ENCODE measurements at places on chromosomes 5 and 9.

- DNase-seq = no peak
Measured at GRCh38 chr9:95815961-95816360, 59.5 kb upstream of the ERCC6L2 start.

- no peak for DNase-seq
Measured at GRCh38 chr5:152007653-152008335, 83.1 kb upstream of the GLRA1 start.

GRCh38 chr5:133466556-133467334, 145.6 kb downstream of the FSTL4 start:
- DNase-seq = no peak

GRCh38 chr9:86667307-86667706, 280.0 kb downstream of the GAS1 start:
- DNase-seq = no peak

DNA sequence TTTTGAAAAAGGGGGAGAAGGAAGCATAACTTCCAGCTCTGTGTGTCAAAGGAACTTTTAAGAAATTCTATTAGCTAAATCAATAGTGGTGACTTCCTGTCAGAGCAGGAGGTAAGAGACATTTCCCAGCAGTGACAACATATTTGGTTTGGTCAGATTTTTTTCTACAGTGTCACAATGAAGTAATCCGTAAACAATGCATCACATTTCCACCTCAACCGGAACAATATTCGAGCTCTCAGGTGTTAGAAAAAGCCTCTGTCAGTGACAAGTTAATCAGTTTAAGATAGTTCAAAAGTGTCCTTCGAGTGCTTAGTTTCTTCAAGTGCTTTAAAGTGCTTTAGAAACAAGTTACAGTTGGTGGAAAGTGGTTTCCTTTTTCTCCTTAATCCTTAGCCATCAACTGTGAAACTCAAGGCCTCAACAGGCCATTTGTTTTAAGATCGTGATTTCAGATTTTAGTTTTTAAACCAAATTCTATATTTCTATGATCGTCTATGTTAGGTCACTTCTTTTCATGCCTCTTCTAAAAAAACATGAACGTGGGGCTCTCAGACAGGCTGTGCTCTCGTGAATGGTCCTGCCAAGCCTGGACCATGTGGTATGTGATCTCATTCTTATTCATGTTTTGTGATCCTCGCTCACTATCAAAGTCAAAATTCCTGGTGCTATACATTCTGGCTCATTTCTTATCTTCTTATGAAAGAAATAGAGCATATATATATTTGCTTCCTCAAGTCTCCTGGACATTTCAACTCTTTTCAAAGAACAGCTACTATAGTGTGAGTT, 181.9 kb upstream of the HMHB1 start:
- no peak for DNase-seq

DNA sequence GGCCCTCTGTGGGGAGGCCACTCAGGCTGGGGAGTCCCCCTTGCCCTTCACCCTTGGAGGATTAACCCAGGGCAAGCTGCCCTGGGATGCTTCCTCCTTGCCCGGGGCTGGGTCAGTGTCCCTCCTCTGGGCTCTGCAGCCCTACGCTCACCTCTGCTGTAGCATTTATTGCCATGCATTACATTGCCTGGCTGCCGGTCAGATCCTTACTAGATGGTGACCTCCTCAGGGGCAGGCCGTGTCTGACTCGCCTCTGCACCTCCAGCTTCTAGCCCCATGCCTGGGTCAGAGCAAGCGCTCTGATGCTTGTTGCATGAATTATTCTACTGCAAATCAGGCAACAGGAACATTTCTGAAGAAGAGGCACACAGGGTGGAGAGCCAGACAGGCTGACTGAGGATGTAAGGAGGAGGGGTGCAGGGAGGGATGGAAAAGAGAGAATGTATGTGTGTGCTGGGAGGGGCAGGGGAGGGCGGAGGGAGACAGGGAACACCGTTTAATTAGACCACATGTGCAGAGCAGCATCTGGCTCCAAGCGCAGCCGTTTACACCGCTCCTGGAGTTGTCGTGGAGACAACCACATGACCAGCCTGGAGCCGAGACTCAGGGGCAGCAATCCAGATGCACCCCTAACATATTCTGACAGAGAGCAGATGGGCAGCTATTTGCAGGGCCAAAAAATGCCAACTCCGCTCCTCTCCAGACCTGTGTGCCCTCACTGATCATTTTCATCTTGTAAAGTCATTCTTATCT, 117.0 kb downstream of the CRB2 start:
- no peak for DNase-seq

GRCh38 chr9:121640076-121640475, 11.4 kb upstream of the DAB2IP start:
- DNase-seq = no peak

DNA sequence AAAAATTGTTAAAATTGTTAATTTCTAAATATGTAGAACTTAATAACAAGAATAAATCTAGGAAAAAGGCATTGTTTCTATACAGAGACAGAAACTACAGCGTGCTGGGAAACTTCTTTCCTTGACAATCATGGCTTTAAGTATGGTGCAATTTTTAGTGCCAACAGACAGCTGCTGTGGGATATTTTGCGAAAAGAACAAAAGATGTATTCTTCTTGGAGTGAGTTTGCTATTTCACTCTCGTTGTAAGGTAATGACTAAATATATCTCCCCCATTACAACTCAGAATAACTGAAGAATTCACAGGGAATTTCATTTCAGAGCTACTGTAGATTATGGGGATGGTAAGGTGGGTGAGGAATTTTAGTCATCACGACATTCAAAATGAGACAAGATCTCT, 2055.0 kb upstream of the ACO1 start:
- DNase-seq = no peak

- DNase-seq = no peak
Measured at GRCh38 chr5:59040024-59040803, 457.3 kb downstream of the RAB3C start.

GRCh38 chr9:36423206-36423605, 23.1 kb upstream of the RNF38 start:
- DNase-seq = no peak

GRCh38 chr5:103385722-103386121, 127.2 kb downstream of the MACIR start:
- DNase-seq = no peak

- no peak for DNase-seq
Measured at GRCh38 chr9:26789959-26790358, 102.6 kb downstream of the CAAP1 start.

GRCh38 chr9:95250462-95251221, 66.9 kb downstream of the FANCC start:
- no peak for DNase-seq

DNA sequence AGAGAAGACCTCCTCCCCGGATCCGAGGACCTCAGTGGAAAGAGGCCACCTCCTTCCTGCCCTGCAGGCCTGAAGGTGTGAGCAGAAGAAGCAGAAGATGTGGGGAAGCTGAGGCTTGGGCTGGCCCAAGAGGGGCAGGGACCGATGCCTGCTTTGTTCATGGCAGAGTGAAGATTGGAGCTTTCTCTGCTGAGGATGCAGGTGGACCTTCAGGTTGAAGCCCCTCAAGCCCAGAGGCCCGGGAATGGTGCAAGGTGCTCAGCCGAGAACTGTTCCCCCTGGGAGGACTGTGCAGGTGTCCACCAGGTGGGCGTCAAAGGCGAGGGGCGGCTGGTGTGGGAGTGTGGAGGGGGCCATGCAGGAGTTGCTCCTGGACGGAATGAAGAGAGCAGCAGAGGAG, 277.9 kb upstream of the IRX2 start:
- no peak for DNase-seq

GRCh38 chr9:128494108-128494745, 10.3 kb upstream of the GLE1 start:
- no peak for DNase-seq

- DNase-seq = no peak
Measured at GRCh38 chr9:97854696-97855485, 1.9 kb downstream of the FOXE1 start.

GRCh38 chr5:93130624-93131490, 450.2 kb downstream of the NR2F1-AS1 start:
- no peak for DNase-seq

DNA sequence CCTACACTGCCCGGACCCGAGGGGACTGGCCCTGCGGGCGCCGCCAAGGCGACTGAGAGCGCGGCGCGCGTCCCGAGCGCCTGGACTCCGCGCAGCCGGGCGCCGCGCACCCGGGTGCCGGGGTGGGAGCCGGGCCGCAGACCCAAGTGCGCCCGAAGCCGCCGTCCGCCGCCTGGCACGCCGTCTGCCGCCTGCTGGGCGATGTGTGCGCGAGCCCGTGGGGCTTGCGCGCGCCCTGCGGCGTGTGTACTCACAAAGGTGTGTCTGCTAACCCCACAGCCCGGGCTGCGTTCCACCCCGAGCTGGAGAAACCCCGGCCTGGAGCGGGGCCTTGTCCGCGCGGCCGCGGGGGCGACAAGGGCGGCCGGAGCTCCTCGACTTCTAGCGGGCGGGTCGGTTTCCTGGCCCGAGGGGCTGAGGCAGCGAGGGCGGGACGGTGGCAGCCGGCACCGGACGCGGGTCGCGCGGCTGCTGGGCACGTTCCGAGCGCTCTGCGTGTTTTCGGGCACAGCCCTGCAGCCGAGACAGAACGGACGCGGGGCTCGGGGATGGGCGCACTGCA, 1.1 kb upstream of the ZSWIM6 start:
- no peak for DNase-seq

DNA sequence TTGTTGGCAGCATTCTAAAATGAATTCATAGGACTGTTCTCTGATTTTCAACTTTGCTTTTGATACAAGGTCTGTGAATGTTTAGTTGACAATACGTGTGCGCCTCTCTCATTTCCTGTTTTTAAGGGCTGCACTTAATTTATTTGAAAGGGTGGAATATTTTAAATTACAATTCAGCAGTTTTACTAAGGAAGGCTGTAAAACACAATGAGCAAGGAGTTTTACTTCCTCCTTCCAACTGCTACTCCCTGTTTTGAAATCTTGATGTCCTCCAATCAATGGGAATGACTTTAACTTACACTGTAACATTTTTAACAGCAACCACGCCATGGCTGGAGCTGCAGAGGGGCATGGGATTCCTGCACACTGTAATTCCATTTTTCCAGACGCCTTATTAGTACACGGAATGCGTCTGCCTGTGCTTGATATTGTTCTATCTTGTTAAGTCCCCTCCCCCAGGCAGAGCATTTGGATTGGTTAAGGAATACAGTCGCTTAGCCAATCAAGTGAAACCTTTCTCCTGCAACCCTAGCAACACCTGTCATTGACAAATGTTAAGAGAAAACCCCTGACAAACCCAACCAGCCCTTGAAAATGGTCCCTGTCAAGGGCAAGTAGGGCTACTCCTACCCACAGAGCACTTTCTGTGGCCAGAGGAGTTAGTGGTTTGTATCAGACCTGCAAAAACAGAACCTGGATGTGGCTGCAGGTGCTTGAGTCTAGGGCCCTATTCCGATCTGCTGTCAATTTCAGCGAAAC, 12.5 kb upstream of the ZSWIM6 start:
- no peak for DNase-seq

DNA sequence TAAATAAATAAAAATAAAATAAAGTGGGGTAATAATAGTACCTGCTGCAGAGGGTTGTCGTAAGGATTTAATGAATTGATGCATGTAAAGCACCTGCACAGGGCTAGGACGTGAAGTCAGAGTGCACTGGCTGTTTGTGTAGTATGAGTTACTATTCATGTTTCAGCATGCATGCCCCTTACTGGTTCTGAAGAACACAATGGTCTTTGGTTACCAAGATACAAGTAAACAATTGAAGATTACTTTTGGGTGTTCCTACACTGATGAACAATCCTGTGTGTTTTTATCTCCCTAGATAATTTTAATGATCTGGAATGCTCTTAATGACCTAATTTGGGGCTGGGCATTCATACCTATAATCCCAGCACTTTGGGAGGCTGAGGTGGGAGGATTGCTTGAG, 23.2 kb upstream of the PRRC2B start:
- no peak for DNase-seq

DNA sequence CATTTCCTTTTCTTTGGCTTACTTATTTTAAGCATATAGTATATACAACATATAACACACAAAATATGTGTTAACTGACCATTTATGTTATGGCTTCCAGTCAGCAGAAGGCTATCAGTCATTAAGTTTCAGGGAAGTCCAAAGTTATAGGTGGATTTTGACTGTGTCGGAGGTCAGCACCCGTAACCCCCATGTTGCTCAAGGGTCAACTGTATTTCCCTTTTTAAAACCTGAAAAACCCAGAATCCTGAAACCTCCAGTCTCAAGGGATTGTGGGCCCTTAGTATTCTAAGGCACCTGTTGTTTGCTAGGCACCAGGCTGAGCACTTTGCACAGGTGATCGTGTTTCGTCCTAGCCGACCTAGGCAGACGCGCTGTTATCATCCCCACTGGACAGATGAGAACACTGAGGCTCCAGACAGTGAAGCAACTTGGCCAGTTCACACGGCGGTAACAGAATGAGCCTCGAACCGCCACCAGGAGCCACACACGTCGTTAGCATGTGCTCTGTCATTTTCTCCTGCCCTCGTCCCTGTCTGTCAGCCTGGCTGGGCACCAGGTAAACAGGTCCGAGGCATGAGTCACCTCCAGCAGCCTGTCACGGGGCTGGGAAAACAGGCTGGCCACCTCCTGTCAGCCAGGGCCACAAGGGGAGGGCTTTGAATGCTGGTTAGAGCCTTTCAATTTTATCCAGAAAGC, 39.9 kb downstream of the DUSP1 start:
- DNase-seq = no peak
